ENCODE measurements at places on chromosomes 3 and 15.

GRCh38 chr15:98151096-98151495, 190.6 kb downstream of the ARRDC4 start:
- no peak for DNase-seq

DNA sequence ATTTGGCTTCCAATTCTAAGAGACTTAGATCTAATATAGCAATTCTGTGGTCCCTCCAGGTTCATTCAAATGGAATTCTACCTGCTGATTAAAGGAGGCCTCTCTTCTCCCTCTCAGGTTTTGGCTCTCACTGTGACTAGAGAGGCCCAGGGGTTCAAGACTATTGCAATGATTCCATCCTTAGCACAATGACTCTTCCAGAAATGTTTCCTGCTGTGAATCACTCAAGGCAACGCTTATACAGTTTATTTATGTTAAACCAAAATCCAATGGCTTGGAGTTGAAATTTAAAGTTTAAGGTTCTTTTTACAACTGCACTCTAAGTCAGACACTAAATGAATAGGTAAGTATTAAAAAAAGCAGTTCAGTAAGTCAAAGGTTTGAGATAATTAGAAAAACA, 39.9 kb downstream of the IFT57 start:
- DNase-seq = no peak

DNA sequence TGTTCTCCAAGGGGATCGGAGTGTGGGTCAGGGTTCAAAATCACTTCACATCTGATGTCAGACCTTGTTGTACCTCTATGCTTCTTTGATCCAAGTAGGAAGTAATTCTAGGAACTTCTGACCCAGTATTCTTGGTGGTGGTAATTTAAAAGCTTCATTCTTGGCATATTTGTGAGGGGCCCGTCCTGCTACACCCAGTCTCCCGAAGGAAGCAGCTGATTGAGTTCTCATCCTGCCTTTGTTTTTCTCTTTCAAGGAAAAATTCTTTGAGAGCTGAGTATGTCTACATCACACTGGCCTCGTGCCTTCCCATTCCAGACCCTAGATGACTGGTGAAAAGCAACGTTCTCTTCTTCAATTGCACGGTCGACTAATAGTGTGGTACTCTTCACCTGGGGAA, 234.4 kb upstream of the TPRG1 start:
- DNase-seq = no peak

DNA sequence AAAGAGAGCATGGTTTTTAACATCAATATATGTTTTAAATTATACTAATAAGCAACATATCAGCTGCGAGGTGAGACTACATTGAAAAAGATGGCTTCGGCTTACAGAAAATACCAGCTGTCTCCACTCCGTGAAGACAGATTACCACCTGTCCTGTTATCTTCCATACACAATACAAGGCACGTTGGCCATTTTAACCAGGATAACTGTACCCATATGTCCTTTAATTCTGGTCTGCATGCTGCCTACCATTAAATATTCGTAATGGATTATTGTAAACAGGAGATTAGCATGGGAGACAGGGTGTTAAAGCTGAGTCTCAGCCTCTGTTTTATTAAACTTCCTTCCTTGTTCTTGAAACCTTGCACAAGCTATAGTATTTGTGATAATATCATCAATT, 855.5 kb downstream of the ROBO1 start:
- DNase-seq = no peak

GRCh38 chr15:38560456-38560926, 4.1 kb downstream of the RASGRP1 start:
- no peak for DNase-seq

- no peak for DNase-seq
Measured at GRCh38 chr3:31613654-31614053, 80.9 kb downstream of the STT3B start.

GRCh38 chr3:73602170-73602569, 22.6 kb downstream of the PDZRN3 start:
- no peak for DNase-seq

DNA sequence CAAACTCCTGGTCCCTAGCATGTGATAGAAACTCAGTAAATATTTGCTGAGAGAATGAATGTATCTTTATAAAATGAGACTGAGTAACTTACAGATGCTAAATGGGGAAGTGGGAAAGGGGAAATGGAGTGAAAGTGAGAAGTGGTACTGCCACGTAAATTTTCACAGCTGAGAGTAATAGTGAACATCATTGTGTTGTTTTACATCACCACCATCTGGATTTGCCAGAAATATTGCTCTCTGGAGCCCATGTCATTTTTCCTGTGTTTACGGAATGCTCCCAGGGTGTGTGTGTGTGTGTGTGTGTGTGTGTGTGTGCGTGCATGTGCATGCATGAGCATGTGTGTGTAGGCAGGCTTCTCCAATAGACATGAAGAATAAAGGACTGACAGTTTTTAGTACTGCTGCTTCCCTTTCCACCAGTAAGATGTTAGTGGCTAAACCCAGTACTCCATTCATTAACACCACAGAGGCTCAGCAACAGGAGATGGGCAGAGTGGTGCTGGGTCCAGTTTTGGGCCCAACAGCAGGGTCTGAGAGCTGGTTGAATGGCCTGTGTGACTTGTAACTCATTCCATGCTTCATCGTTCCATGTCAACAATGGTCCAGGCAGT, 57.3 kb downstream of the DIPK2A start:
- DNase-seq = no peak

Measured in HL-60 (cell line).